ENCODE measurements at places on chromosomes 5 and 9. TPM values are rescaled to one million over a fixed set of nuclear protein-coding genes. Genes with fewer than 3 reads are reported as not detected.

The KDM4C gene
- 23.1 TPM for total RNA-seq

- DNase-seq, result no peak
These were observed 64.6 kb downstream of the PSMB7 start for GRCh38 chr9:124350494-124351263.

The SPATA31E1 gene
- not detected for total RNA-seq

- peak; percentile 69 for DNase-seq
These were observed 269.1 kb downstream of the FANCC start for GRCh38 chr9:95048225-95049087.

The ANKRD31 gene
- 0.25 TPM for total RNA-seq

DNA sequence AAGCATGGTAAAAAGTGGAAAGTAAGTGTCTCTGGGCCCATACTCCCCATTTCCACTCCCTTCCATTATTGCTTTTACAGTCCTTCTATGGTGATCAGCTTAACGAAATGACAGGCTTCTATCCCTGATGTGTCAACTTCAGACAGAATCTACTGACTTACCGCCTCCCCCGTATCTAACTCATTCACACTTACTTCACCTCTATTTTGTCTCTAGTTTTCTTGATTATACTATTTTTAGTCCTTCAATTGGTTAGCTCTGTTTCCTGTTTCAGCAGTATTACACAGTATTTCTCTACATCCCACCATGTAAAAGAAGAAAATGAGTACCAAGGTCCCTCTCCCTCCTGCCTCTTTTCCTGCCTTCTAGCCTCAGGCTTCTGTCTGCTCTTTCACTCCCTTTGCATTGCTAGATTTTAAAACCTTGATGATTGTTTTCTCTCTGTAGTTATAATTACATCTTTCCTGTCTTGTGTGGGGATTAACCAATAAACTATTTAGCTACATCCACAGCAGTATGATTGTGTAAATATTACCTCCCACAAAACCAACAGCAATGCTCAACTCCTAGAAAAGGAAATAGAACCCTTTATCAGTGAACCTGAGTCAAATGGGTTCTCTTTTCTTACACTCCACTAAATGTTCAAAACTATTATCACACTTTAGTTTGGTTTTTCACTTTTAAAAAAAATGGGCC is 53.4 kb downstream of the GNAQ start:
- no peak for DNase-seq

- peak; percentile 63 for DNase-seq
These were observed 118.4 kb downstream of the ARHGAP26 start for GRCh38 chr5:142888469-142889085.

DNA sequence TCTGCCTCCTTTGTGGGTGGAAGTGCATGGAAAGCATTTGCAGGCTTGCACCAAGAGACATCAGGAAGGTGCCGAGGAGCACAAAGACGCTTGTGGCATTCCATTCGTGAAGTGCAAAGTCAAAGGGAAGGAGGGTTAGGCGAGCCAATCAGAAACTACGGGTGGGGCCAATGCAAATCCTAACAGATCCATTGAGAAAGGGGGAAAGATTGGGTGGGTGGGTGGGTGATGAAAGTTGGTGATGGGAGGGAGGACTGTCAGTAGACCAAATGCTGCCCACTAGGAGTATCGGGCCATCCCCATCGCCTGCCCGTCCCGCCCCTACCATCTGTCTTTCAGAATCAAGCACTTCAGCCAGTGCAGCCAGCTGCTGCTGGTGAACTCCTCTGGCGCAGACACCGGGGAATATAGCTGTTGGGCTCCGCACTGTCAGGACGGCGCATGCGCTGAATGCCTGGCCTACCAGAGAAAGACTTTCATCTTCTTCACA is 17.1 kb upstream of the ANXA6 start:
- no peak for DNase-seq

The ALDOB gene
- total RNA-seq, result not detected

DNA sequence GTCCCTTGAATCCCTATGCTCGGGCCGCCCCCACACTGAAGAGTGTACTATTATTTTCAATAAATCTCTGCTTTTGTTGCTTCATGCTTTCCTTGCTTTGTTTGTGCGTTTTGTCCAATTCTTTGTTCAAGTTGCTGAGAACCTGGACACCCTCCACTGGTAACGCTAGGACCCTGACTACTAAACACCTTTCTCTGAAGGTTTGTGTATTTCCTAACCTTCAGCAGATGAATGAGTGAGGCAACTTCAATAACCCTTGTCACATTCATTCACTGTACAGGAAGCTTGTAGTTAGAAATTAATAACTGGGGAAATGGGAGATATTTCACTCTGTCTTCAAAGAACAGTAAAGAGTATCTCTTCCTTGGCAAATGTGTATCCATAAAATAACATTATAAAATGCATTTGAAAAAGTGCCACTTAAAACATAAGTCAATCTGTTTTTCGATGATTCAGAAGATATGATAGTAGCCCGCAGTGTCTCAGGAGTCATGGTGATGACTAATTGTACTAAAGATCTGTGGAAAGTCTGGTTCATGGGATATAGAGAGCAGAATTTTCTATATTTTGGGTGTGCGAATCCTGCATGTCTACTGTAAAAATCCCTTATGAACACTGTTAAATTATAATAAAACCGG is 43.2 kb upstream of the ANKH start:
- no peak for DNase-seq

- no peak for DNase-seq
These were observed 758.5 kb upstream of the CTNND2 start for GRCh38 chr5:12662545-12663314.

The ZFP2 gene
- 6.4 TPM for total RNA-seq

The DOK3 gene
- 13.6 TPM for total RNA-seq

DNA sequence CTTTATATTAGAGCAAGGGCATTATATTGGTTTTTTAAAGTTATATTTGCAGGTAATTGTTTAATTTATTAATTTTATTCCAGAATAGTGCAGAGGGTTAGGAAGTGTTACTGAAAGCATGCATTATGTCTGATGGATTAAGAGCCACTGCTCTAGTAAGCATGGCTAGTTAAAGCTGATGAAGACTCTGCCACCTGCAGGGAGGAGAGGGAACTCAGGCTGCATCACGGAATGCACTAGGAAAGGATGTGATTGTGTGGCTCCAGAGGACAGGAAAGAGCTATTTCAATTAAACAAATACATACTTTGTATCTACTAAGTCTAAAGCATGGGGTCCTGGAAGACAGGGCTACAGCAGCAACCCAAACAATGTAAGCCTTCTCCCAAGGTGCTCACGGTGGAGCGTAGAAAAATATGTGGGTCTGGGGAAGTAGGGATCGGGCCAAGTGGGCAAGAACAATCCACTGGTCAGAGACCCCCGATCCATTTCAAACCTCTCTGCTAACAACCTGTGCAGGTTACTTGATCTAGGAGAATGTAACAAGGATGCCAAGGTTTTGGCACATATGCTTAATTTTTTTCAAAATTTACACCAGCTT is 15.3 kb upstream of the GRXCR2 start:
- DNase-seq, result peak; percentile 59

The SVEP1 gene
- 0.17 TPM for total RNA-seq

The LCN1 gene
- not detected for total RNA-seq

DNA sequence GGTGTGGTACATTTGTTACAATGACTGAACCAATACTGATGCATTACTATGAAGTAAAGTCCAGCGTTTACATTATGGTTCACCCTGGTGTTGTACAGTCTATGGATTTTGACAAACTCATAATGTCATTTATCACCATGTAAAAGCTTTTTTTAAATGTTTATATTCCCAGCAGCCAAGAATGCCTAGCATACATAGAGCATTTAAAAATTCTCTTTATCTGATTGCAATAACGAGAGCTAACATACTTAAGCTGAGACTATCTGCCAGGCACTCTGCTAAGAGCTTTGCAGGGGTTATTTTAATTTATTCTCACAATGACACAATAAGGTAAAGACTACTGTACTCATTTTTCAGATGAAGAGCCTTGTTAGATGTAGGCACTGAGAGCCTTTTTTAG is 24.1 kb downstream of the PRDM6 start:
- no peak for DNase-seq

- no peak for DNase-seq
These were observed 64.0 kb downstream of the LNPEP start for GRCh38 chr5:96999856-97000255.

GRCh38 chr5:126587551-126588390 is 7.2 kb downstream of the ALDH7A1 start:
- DNase-seq, result no peak

GRCh38 chr9:76996700-76997099 is 22.8 kb upstream of the FOXB2 start:
- DNase-seq, result peak; percentile 15

DNA sequence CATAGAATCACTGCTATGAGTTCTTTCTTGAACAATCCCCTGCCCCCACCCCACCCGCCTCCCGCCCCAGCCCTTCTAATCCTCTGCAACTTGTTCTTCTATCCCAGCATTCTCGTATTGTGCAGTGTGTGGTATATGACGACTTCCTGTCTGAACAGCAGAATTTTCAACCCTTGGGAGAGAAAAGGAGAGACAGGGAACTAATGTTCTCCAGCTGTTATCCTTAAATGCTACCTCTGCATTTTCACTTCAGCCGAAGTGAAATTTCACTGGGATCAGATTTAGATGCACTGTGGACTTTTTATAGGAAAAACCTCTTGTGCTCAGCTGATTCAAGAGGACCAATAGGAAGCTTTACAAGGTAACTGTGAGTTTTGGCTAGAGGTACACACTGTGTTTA is 2.2 kb downstream of the FBXL7 start:
- DNase-seq, result no peak

GRCh38 chr5:107472620-107473064 is 198.1 kb downstream of the EFNA5 start:
- DNase-seq, result no peak

GRCh38 chr5:149472399-149472798 is 78.8 kb downstream of the CSNK1A1 start:
- DNase-seq, result no peak

DNA sequence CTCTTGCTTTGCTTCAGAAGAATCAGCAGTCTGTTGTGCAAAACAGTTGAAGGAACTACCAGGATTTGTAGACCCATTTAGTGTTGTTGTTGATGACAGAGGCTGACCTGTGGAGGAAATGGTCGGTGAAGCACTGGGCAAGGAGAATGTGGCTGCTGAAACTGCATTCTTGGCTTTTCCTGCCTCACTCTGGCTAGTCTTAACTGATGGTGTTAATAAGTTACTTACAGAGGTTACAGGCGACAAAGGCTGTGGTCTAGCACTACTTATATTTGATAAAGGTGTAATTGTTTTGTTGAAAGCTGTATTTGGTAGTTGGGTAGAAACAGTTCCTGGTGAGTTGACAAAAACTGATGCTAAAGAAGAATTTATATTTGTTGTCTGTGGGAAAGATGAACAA is 31.5 kb downstream of the MLANA start:
- peak; percentile 94 for DNase-seq

The CDH18 gene
- total RNA-seq, result not detected

The EIF4EBP3 gene
- total RNA-seq, result 0.80 TPM

- peak; percentile 65 for DNase-seq
These were observed 135.6 kb downstream of the LIFR start for GRCh38 chr5:38420691-38421390.

The HTR4 gene
- not detected for total RNA-seq

GRCh38 chr5:81785322-81785721 is 34.4 kb upstream of the SSBP2 start:
- DNase-seq, result no peak

The SNAPC4 gene
- total RNA-seq, result 15.5 TPM

DNA sequence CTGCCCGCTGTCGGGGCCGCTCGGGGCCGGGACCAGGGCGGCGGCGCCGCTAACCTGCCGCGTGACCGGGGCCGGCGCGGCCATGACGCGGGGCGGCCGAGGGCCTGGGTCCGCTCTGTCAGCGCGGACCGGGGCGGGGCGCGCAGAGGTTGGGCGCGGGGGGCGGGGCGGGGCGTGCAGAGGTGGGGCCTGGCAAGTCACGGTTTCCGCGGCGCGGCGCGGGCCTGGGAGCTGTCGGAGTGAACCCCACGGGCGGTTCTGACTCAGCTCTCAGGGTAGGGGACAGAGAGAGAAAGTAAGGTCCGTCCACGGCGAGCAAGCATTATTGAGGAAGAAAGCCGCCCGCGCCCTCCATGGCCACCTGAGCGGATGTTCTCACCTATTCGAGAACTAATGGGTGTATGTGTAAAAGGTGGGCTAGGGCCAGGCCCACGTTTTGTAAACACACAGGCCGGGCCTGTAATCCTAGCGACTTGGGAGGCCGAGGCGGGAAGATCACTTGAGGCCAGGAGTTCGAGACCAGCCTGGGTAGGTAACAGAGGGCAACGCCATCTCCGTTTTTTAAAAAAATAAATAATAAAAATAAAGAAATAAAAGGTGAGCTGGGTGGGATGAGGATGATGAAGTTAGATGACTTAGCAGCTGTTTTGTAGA is at the start of gene PRXL2C:
PRXL2C (minus strand) TSS at position 120 of the 654 bp plus-strand sequence; CDS start at position 84, 36 bp downstream.
- DNase-seq, result peak; percentile 42

The ZNF483 gene
- 5.7 TPM for total RNA-seq

The SHB gene
- total RNA-seq, result 37.3 TPM

- peak; percentile 60 for DNase-seq
These were observed 11.0 kb upstream of the EXOSC2 start for GRCh38 chr9:130682421-130683121.

The CCDC180 gene
- total RNA-seq, result 0.17 TPM

GRCh38 chr5:144451187-144451973 is 280.7 kb downstream of the KCTD16 start:
- peak; percentile 47 for DNase-seq

GRCh38 chr5:113922343-113922742 is 408.8 kb downstream of the YTHDC2 start:
- peak; percentile 10 for DNase-seq

DNA sequence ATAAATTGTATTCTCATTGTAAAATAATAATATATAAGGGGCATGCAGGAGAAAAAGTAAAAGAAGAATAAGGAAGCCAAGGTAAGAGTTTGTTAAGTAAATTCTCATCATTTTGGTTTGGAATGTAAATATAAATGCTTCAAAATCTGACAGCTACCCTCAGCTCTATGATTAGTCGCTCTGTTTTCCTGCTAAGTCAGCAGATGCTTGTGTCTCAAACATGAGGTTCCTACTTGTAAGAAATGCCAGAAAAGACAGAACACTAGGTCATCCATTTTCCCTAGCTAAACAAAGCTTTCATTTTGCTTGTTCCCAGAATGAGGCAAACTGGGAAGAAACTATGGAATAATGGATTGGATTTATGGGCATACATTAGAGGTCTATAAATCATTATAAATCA is 293.1 kb downstream of the DMRTA1 start:
- no peak for DNase-seq
